ENCODE measurements at places on chromosomes 13 and 19.

DNA sequence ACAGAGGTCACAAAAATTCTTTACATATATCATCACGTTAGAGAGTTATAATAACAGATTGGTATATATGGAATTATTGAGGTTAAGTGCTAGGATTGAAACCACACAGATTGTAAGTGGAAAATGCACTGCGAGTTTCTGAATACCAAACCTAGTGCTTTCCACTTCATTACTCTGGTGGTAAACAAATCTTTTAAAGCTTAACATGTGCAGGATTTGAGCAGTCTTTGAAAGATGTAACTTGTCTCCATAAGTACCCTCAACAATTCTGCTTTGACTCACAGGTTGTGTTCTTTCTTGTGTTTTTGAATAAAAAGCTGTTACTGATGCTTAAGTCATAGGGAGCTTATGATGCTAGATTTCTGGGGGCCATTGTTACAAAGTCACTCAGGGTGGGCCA lies 314.7 kb upstream of the DACH1 start:
- no peak for DNase-seq

DNA sequence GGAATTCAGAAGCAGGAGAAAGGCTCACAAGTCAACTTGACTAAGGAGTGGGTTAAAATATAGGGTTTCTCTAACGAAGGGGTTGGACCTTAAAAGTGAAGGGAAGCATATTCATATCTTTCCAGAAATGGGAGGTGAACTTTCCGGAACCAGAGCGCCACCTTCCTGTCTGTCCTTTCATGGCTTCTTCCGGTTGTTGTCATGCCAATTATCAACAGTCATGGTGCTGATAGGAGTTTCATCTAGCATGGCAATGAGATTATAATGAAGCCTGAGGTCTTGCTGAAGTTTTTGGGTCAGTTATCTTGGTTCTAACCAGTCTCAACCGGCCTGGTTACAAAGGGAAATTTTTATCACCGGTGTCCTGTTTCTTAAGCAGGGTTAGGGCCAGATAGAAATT lies 162.9 kb upstream of the NBEA start:
- no peak for DNase-seq

GRCh38 chr19:42281827-42282762 lies 13.0 kb downstream of the CIC start:
- no peak for DNase-seq

DNA sequence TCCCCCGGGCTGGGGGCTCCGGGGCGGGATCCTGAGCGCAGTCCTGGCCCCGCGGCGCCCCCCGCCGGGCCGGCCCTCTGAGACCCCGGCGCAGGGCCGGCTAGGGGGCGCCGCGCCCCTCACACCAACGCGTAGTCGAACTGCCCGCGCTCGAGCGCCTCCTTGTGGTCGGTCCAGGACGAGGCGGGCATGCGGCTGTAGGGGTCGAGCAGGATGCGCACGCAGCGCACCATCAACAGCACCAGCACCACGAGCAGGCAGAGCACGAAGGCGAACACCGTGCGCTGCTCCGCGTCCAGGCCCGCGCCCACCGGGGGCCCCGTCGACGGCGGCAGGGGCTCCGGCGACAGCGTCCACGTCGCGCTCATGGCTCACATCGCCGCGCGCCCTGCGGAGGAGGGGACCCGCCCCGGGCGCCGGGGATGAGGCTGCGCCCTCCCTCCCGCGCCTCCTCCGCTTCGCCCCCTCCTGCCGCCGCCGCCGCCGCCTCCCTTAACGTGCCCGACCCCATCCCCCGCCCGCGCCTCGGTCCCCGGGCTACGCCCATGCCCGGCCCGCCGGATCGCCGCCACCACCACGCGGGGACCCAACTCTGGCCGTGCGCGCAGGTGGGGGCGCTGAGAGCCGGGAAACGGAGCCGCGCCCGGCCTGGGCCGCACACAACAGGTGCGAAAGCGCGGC lies 624 bp downstream of the CTXN1 start:
- no peak for DNase-seq

- DNase-seq: no peak
Observed at GRCh38 chr13:111045170-111045569, 69.9 kb upstream of the ARHGEF7 start.

DNA sequence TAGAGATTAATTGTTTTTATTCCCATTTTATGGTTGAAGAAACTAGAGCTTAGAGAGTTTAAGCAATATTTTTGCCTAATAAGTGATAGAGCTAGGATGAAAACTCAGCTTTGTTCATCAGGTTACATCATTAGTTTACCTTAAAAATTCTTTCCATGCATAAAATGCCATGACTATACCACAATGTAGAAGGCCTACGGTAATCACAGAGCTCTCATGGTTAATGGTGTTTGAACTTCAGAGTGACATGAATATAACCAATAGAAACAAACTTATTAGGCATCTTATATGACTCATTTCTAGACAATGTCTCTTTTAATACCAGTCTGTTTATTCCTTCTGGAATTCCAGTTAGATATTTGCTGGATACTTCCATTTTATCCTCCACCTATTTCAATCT lies 78.5 kb downstream of the FGF9 start:
- DNase-seq: no peak

GRCh38 chr13:35160896-35161295 lies 218.8 kb downstream of the NBEA start:
- DNase-seq: no peak

DNA sequence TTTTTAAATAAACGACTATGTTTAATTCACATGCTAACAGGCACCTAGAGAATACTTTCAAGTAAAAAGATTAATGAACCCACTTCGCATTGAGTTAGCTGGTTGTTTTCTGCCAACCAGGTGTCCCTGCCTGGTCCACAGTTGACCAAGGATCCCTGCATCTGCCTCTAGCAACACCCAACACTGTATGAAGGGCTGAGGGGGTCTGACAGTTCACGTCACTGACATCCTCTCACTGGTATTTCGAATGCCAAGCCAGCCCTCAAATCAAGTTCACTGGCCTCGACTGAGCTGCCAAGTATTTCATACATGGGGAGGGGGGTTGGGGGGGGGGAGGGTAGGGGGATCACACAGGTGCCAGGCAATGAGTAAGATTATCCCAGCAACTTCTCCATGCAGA lies 25.4 kb downstream of the SLC25A30 start:
- DNase-seq: no peak

GRCh38 chr19:46990991-46991676 lies 28.5 kb upstream of the NPAS1 start:
- DNase-seq: no peak

DNA sequence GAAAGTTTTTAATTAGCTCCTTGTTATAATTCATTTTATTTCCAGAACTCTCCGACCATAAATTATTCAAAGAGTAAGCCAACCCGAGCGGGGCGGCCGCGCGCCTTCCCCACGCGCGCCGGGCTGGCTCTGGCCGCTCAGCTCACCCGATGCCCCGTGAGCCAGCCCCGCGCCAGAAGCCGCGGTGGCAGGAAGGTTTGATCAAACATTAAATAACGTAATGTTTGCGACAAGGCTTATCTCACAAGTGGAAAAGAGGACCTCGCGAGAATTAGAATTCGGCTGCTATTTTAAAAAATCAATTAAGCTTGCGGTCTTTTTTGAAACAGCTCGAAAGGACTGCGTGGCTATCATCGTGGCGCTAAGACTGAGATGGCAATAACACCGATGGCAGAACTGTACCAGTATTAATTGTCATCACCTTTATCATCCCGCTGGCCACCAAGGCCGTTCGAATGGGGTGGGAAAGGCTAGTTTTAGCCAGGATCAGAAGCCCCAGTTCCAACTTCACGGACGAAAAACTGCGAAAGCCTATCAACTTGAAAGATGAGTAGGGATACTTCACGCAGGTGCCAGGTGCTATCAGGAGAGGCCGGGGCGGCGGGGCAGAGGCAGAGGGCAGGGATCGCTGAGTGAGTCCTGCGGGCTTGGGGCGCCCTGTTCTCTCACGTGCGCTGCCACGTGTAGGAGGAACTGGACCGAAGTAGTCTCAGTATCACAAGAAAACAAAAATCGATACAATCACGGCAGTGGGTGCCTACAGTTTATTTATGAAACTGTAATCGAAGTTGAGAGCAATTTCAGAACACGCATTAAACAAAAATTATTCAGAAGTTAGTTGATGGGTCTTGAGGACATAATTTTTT lies 6.4 kb downstream of the POU4F1 start:
- DNase-seq: no peak

- DNase-seq: no peak
Observed at GRCh38 chr19:51676566-51677083, 16.5 kb upstream of the SPACA6 start.

GRCh38 chr13:65275108-65275507 lies 1955.0 kb downstream of the PCDH9 start:
- DNase-seq: no peak

DNA sequence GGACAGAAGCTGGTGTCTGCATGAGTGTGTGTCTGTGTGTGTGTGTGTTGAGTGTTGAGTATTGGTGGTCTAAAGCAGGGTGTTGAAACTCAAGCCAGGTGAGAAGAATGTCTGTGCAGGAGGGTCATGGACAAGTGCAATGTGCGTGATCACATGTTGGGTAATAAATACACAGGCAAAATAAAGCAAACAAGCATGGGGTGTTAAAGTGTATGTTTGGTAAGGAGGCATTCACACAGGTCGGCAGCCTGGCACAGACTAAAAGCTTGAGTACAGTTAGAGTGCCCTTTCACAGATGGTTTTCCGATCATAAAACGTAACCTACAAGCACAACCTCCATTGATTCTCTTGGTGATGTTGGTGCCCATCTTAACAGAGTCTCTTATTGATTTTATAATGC lies 476.9 kb upstream of the KLHL1 start:
- no peak for DNase-seq

- DNase-seq: no peak
Observed at GRCh38 chr19:39617745-39618144, 15.4 kb downstream of the LGALS13 start.

- DNase-seq: no peak
Observed at GRCh38 chr19:55673889-55674288, 1.1 kb upstream of the EPN1 start.

DNA sequence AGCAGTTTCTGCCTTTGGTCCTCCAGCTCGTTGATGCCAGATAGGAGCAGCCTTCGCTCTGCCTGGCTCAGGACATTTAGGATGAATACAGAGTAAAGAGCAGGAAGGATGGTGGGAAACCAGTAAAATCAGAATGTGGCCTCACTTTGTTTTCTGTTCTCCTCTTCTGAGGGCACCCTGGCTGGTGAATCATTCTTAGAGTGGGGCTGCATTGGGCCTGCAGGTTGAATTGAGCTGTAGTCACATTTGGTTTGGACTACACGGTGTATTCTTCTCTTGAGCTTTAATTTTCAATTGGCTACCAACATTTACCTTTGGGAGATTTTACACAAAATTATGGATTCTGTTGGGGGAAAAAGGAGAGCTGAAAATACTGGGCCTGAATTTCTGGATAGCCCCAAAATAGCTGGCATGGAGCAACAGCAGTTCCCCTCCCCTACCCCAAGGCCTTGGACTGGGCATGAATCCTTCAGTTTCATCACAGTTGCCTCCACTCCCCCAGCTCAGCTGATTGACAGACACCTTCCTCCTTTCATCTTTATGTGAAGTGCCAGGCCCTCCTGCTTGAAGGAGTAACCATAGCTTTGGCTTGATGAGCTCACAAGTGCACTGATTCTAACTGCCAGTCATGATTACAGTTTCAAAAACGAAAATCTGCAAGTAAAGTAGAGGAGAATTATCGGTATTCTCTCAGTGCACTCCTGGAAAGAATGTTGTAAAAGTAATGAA lies 24.3 kb downstream of the ERCC5 start:
- no peak for DNase-seq

DNA sequence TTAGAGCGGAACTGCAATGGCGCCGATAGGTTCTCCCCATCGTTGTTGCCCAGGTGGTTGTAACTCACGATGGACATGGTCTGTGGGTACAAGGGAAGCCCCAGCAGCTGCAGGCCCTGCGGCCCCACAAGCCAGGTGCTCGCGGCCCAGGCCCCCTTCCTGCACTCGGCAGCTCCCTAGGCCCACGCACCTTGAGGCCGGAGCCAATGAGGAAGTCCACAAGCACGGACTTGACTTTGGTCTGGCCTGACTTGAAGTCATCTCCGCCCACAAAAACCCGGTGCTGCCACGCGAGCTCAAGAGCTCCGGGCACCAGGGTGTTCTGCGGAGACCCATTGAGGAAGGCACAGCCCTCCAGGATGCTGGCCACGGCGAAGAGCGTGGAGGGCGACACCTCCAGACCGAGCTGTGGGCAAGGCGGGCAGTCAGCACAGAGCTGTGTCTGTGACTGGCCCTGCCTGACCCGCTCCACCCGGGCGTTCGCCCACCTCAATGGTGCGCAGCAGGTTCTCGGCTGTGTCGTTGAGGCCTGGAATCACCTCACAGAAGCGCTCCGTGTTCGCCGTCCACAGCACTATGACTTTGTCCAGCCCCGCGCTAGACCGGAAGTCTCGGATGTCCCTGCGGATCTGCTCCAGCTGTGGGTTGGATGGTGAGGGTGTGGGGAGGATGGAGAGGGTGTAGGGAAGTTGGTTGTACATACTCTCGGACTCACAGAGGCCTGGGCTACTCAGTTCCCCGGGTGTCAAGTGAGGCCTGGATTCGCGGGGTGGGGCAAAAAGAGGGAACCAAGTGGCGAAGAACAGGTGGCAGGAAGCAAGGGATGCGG lies 1.9 kb downstream of the ISYNA1 start:
- DNase-seq: no peak

GRCh38 chr13:31020996-31021395 lies 88.5 kb downstream of the TEX26 start:
- DNase-seq: no peak

DNA sequence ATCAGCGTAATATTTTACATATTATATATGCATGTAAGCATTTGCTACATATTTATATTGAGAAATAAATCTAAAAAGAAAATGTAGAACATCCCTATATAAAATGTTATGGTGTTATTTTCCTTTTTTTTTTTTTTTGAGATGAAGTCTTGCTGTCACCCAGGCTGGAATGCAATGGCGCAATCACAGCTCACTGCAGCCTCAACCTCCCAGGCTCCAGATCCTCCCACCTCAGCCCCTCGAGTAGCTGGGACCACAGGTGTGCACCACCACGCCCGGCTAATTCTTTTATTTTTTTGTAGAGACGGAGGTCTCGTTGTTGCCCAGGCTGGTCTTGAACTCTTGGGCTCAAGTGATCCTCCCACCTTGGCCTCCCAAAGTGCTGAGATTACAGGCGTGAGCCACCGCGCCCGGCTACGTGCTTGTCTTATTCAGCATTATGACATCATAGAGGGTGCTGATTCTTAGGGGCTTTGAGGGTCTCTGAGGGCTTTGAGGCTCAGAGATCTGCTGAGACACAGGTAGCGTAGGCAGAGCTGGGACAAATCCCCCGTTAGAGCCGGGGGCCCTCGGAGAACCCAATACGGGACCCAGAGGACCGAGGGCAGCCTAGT lies 101.9 kb downstream of the GADD45B start:
- no peak for DNase-seq

DNA sequence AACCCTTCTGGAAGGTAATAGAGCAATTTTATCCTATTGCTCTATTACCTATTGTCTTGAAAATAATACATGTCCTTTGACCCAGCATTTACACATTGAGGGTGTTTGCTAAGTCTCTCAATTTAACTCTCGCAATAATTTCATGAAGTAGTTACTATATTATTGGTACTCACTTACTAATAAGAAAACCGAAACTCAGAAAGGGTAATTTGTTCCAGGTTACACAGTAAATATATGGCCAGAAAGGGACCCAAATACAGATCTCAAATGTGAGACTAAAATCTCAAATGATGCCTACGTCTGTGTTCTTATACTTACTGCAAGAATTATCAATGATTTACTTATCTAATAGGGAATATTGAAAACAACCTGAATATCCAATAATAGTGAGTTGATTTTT lies 29.7 kb upstream of the FAM216B start:
- DNase-seq: no peak

GRCh38 chr19:955803-956765 lies 28.1 kb upstream of the WDR18 start:
- no peak for DNase-seq

Data from vagina (tissue), 2 donors.